ENCODE measurements at places on chromosomes 2 and 18. TPM values are rescaled to one million over a fixed set of nuclear protein-coding genes. Genes with fewer than 3 reads are reported as not detected.
A peak's percentile ranks its signal among the peaks of the same experiment; 100 is the strongest.

- no peak for DNase-seq
These were observed 923.6 kb downstream of the CCDC85A start for GRCh38 chr2:57107353-57107752.

DNA sequence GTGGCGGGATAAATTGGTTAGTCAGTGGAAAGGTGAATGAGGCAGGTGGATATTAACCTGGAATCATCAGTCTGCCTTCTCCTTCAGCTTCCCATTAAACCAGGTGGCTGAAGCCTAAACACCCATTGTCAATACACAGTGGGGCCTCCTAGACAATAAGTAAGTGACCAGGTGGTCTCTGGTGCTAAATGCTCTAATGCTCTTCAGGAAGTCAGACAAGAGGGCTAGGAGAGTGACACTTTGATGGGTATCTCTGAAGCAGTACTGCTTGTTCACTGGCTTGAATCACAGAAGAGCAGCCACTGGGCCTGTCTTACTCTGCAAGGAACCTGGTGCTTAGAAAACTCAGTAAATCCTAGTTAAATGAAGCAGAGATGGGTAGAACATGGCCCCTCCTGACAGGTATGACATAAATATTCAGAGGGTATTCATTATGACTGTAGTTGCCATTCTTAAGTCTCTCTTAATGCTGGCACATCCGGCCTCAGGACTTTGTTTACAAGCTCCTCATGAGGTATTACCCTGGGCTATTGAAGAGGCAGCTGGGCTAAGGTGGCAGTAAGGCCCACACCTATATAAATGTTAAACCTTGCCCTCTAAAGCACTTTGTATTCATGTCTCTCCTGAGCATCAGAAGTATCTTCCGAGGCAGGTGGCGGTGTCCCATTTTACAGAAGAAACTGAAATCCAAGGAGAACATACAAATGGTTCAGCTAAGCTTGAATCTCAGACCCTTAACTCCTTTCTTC is 104.9 kb downstream of the NCK2 start:
- no peak for DNase-seq

DNA sequence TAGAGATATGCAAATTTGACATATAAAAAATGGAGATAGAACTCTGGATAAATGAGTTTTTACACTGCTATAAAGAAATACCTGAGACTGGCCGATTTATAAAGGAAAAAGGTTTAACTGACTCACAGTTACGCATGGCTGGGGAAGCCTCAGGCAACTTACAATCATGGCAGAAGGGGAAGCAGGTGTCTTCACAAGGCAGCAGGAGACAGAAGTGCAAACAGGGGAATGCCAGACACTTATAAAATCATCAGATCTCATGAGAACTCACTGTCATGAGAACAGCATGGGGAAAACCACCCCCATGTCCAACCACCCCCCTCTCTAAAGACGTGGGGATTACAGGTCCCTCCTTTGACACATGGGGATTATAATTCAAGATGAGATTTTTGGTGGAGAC is 1540.2 kb upstream of the SLC39A10 start:
- DNase-seq, result no peak

DNA sequence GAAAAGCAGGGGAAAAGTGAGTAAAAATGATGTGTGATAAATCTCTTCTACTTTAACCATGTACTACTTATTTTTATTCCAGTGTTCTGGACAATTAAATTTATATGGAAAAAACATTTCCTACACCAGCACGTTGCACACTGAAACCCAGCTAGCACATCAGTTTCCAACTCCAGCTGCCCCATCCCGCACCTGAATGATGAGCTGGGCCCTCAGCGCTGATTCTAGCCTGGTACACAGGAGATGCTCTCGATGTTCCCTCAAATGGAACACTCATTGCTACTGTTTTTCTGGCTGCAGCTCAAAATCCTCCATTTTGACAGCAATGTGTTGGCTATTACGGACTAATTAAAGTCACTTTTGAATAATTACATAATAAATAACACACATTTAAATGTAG is 783.1 kb upstream of the FSHR start:
- no peak for DNase-seq

DNA sequence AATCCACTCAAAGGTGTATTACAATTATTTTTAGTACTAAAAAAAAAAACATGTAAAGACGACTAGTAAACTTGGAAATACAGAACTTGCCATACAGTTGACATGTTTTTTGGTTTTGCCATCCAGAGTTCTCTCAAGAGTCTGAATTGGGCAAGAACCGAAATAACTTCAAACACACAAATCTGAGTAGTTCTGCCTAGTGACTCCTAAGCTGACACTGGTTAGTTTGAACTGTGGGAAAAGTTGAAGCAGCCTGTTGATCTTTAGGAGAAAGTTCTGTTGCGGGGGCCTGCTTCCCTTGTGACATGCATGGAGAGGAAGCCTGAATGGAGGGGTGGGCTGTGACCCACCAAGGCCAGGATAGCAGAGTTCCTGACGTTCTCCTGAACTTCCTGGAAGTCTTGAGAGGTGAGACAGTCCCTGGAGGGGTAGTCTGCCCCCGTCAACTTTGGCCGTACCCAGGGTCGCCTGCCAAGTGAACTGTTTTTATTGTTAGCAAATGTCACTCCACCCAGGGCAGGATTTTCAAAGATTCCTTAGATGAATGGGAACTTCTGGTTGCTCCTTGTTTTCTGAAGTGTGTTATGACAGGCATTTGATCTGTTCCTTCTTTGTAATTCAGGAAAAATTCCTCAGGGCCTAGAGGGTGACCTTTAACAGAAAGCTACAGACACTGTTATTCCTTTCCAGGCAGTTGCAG is 85.6 kb upstream of the SPTBN1 start:
- DNase-seq, result no peak

GRCh38 chr2:39476524-39476923 is 39.4 kb upstream of the MAP4K3 start:
- no peak for DNase-seq

DNA sequence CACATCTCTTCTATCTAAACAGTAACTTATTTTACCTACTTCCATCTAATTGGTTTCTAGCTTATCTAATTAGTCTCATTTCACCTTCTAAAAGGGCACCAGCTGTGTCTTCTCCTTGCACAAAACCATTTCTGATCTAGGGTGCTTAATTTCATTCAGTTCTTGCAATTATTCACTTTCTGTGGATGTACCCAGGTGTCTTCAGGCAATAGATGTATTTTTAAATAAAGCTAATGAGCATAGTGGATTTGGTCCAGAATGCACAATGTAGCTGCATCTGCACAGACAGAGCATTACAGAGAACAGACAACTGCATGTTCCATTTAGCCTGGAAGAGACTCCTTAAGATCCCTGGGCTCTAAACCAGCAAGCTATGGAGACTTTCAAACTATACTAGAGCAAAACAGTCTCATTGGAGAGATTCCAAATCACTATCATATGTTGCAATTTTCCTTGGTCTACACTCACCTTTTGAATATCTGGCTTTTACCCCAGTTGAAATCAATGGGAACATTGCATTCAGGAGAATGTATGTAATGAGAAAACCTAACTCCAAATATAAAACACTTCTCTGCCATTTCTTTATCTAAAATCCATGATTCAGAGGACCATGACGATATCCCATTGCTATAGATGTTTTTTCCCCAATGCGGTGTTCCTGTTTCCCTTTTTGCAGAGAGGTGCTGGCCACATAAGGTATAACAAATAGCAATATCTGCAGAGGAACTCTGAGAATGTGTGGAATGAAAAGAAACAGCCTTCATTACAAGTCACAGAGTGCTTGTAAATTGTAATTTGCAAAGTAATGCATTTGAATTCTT is 3.5 kb upstream of the RFX8 start:
- no peak for DNase-seq

GRCh38 chr2:3009005-3009404 is 368.6 kb downstream of the EIPR1 start:
- DNase-seq, result no peak

DNA sequence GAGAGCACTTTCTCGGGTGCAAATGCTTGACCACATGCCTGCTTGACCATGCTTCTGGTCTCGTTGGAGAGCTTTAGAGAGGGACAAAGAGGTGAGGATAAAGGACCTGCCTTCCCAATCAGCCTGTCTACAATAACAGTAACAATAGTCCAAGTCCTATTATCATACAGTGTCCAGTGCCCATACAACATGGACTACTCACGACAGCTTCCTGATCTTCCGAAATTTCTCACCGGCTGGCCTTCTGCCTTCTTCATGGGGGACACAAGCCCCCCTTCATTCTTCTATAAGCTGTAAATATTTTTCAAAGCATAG is 329.0 kb downstream of the PAX3 start:
- DNase-seq, result no peak

DNA sequence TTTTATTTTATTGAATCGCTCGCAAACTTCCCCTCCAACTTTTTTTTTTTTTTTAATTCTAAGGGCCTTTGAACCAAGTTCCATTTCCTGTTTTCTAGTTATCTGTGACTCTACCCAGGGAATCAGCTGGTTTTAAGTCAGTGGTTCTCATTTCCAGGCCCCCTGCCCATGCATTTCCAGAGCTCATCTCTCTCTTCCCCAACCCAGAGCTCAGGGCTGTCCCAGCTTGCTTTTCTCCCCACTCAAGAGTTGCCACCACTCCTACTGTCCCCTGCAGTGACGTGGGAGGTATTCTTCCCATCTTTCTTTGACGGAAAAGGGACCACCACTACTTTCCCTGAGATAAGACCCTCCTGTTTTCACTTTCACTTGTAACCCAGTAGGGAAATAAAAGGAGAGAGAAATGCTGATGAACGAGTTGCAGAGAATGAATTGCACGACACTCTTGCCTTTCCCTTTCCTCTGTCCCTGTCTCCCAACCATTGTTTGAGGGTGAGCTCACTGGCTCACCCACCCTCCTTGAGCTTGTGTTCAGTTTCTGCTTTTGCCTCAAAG is 42.1 kb downstream of the TET3 start:
- peak; percentile 34 for DNase-seq

DNA sequence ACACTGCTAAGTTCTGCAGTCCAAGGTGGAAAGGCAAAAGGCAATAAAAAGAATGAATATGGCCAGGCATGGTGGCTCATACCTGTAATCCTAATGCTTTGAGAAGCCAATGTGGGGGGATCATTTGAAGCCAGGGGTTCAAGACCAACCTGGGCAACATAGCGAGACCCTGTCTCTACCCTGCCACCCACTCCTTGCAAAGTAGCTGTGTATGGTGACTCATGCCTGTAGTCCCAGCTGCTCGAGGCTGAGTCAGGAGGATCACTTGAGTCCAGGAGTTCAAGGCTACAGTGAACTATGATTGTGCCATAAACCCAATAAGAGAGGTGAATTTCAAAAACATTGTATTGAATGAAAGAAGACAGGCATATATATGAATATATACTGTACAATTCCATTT is 2.4 kb downstream of the MYL12B start:
- DNase-seq, result no peak

- DNase-seq, result no peak
These were observed 65.9 kb upstream of the TFCP2L1 start for GRCh38 chr2:121350890-121351289.

- DNase-seq, result no peak
These were observed 133.7 kb downstream of the ATL2 start for GRCh38 chr2:38243186-38243880.

- no peak for DNase-seq
These were observed 71.9 kb downstream of the SOX11 start for GRCh38 chr2:5764041-5764440.

GRCh38 chr2:208062113-208062512 is 36.8 kb upstream of the PLEKHM3 start:
- no peak for DNase-seq

GRCh38 chr2:196337208-196337953 is 166.0 kb upstream of the STK17B start:
- DNase-seq, result no peak

- DNase-seq, result no peak
These were observed 3.9 kb upstream of the MGAT4A start for GRCh38 chr2:98734823-98735260.

DNA sequence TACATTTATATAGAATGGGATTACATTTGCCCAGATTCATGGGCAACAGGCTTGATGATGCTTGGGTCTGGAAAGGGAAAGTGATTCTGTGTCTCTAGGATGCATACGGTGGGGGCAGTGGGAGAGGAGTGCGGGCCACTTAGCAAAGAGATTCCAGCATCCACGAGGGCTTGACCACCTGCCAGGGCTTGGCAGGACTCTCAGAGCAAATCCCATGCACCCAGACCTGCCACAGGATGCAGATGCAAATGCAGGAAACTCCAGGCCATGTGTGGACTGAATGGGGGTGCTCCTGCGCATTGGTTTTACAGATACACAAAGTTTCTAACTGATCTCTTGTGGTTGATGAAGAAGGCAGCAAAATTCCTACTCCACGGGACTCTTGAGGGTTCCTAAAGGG is 334.7 kb downstream of the CYRIA start:
- no peak for DNase-seq

GRCh38 chr2:67486041-67486796 is 89.1 kb downstream of the ETAA1 start:
- no peak for DNase-seq

- DNase-seq, result no peak
These were observed 673 bp upstream of the SMCHD1 start for GRCh38 chr18:2654928-2655177.

GRCh38 chr2:237556773-237557632 is 9.4 kb upstream of the PRLH start:
- DNase-seq, result no peak

DNA sequence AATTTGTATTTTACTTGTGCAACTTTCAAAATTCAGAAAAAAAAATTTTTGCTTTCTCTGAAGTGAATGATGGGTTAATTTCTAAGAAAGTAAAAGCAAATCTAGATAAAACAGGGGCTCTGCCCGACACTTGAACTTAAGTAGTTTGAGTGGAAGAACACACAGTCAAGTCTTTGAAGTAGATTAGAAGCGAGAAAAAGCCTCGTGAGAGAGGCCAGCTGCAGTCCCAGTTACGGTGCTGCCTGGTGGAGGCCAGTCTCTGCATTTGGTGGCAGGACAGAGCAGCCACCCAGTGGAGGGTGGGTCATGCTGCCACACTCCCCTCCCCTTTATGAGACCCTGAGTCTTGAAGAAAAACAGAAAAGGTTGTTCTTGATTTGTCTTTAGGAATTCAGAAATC is 81.8 kb downstream of the INPP5D start:
- no peak for DNase-seq

GRCh38 chr2:231332872-231333500 is 62.5 kb upstream of the B3GNT7 start:
- DNase-seq, result peak; percentile 28

DNA sequence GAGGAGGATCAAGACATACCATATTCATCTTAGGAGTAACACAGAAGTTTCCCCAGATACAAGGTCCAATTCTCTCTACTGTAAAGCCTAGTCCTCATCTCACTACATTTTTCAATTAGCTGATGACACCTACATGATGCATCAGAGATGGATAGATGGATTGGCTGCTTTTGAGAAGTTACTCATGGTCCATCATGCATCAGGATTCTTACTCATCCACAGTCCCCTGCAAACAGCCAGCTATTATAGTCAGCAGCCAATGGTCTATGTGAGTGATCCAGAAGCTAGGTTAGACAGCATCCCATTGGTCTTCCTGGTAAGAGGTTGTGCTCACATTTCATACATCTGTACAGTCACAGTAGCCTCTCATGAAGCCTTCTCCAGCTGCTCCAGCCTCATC is 154.5 kb upstream of the NRP2 start:
- DNase-seq, result no peak

Gene CCDC85A
- total RNA-seq, result not detected

Gene ALPP
- not detected for total RNA-seq

Gene CDH7
- total RNA-seq, result not detected

Gene GDF7
- not detected for total RNA-seq

Gene NT5C1B
- total RNA-seq, result not detected

Gene DES
- total RNA-seq, result not detected

Gene TPO
- not detected for total RNA-seq

Gene PROM2
- 0.95 TPM for total RNA-seq

Gene UGT1A5
- total RNA-seq, result not detected

Gene MYO5B
- not detected for total RNA-seq
